ENCODE measurements at places on chromosomes 7 and 10. TPM values are rescaled to one million over a fixed set of nuclear protein-coding genes. Genes with fewer than 3 reads are reported as not detected.
A peak's percentile ranks its signal among the peaks of the same experiment; 100 is the strongest.

DNA sequence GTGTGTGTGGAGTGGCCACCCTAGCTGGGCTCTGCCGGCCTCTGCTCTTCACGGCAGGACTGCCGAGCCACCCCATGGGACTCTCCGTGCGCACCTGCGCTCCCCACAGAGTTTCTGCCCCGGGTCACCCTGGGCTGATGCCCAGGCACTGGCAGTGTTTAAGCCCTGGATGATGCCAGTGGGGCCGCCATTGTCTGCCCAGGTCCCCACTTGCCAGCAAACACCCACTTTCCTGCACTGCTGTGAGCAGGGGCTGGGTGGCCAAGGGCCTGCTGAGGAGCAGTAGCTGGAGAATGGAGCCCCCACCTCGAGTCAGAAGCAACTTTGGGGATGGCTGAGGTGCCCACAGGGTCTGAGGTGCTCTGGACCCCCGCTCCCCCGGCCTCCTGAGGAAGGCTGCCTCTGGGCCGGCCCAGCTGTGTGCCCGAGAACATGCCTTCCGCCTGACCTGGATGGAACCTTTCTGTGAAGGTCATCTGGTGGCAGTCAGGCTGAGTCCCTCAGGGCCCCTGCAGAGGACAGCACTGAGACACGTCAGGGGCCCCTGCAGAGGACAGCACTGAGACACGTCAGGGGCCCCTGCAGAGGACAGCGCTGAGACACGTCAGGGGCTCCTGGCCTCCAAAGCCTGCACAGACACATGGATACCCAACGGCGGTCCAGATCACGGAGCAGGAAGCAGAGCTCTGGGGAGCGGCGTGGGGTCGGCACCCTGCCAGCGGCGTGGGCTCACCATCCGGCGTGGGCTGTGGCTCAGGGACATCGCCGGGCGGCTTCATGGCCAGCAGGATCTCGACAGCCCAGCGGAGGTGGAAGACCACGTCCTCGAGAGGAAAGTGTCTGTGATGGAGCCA, 62.0 kb downstream of the CFAP46 start:
- DNase-seq: no peak

GRCh38 chr7:4715410-4715776, 33.3 kb downstream of the FOXK1 start:
- DNase-seq: no peak

- DNase-seq: peak; percentile 63
Observed at GRCh38 chr10:97542169-97543024, 30.2 kb upstream of the ANKRD2 start.

DNA sequence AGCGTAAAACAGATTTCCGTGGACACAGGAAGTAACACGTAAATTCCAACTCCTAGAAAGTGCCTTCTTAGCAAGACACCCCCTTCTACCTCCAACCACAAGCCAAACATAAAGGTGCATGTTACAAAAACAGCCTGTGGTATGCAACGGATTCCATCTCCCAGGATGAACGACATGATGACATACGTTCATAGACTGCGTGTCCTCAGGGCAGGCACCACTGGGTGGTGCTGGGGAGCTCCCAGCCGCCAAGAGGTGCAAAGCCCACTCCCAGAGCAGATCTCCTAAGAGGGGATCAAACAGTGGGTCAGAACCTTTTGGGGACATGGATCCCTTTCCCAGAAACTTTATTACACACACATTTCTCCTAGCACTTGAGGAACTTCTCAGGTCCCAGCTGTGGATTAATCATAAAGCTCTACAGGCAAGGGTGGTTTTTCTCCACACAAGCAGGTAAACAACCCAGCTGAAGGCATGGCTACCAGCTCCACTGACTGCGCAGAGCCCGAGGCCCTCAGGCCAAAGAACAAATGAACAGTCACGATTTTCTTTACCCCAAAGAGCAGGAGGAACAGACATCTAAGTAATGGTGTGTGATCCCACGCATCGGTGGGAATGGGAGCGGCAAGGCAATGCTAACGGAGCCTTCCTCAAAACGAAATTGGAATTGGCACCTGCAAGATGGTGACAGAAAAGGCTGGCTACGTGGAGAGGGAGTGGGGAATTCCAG, 13.8 kb downstream of the PSAP start:
- peak; percentile 82 for DNase-seq

GRCh38 chr10:1133495-1134045, 77.4 kb downstream of the WDR37 start:
- DNase-seq: peak; percentile 11

The TMEM213 gene
- not detected for total RNA-seq

The FFAR4 gene
- not detected for total RNA-seq

The GRID2IP gene
- 0.33 TPM for total RNA-seq
